ENCODE measurements at places on chromosomes 12 and 14.

- DNase-seq, result no peak
Observed at GRCh38 chr12:59118356-59118755, 198.1 kb upstream of the LRIG3 start.

GRCh38 chr12:32870716-32871115 is 25.9 kb downstream of the PKP2 start:
- DNase-seq, result no peak

DNA sequence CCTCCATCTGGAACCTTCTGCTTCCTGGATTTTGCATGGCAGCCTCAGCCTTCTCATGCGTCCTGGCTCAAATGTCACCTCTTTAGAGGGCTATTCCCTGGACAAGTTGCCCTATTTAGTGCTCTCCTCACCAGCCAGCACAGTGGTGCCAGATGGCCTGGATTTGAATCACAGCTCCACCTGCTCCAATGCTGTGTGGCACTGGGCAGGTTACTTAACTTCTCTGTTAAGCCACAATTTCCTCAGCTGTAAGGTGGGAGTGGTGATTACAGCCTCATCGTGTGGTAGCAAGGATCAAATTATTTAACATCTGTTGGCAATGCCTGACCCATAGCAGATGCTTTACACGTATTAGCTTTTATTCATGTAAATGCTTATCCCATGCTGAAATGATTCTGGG is 16.7 kb upstream of the POP5 start:
- no peak for DNase-seq

- no peak for DNase-seq
Observed at GRCh38 chr12:105100207-105100985, 7.1 kb upstream of the WASHC4 start.

GRCh38 chr12:3747543-3747942 is 5.4 kb downstream of the CRACR2A start:
- DNase-seq, result no peak

- no peak for DNase-seq
Observed at GRCh38 chr12:27592548-27592947, 68.5 kb downstream of the PPFIBP1 start.

DNA sequence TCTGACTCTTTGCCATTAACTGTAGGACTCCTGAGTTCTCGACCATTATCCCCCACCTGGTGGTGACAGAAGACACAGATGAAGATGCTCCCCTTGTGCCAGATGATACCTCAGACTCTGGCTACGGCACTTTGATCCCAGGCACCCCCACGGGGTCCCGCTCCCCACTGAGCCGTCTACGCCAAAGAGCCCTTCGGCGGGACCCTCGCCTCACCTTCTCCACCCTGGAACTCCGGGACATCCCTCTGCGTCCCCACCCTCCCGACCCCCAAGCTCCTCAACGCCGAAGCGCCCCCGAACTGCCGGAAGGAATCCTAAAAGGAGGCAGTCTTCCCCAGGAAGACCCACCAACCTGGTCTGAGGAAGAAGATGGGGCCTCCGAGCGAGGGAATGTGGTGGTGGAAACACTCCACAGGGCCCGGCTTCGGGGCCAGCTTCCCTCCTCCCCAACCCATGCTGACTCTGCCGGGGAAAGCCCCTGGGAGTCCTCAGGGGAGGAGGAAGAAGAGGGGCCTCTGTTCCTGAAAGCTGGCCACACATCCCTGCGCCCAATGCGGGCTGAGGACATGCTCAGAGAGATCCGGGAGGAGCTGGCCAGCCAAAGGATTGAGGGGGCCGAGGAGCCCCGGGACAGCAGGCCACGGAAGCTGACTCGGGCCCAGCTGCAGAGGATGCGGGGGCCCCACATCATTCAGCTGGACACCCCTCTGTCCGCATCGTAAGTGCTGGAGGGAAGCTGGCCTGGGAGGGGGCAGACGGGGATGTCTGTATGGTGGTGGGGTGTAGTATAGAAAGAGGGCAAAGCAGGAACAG is 14.4 kb downstream of the TNFRSF1A start:
- DNase-seq, result no peak

GRCh38 chr12:74620921-74621320 is 83.3 kb downstream of the ATXN7L3B start:
- no peak for DNase-seq

DNA sequence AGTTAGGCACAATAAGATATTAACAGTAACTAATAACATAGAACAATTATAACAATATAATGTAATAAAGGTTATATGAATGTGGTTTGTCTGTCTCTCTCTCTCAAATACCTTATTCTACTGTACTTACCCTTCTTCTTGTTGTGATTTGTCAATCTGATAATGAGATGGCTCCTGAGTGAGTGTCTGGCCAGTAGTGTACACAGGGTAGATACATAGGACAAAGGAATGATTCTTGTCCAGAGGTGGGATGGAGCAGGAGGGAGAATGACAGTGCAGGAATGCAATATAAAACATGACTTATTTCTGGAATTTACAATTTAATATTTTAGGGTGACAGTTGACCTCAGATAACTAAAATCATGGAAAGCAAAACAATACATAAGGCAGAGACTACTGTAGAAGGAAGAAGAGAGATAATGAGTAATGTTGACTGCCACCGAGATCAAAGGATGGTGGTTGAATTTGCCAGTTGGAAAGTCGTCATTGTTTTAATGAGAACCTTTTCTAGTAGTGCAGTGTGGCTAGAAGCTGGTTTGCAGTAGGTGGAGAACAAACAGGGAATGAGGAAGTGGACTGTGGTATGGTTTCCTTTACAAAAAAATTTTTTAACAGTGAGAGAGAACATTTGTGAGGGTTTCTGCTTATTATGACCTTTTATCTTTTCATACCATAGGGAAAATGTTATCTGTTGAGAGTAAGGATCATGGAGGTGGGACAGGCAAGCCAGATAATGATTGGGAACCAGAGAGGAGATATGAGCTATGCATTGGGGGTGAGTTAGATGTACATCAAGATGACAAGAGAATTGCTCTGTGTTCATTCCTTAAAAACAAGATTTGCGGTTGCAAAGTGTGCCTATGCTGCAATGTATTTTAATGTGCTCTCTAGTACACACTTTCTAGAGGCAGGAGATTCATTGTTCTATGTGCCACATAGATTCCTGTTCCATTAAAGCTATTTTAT is 458.3 kb downstream of the BTG1 start:
- DNase-seq, result no peak

DNA sequence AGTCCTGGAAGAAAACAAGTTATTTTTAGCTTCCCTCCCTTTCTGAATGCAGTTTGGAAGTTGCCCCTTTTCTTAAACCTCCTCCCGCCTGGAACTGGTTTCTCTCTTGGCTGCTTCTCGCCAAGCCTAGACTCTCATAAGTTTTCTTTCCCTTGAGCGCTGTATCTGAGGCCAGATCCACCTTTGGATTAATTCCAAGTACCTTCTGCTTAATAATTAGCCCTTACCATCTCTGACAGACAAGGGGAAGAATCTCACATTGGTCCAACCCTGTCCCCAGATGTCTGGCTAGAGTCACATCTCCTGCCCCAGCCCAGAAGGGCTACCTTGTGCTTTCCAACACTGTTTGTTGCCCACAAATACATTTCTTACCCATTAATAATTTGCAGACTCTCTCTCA is 161.8 kb upstream of the RGS6 start:
- no peak for DNase-seq

DNA sequence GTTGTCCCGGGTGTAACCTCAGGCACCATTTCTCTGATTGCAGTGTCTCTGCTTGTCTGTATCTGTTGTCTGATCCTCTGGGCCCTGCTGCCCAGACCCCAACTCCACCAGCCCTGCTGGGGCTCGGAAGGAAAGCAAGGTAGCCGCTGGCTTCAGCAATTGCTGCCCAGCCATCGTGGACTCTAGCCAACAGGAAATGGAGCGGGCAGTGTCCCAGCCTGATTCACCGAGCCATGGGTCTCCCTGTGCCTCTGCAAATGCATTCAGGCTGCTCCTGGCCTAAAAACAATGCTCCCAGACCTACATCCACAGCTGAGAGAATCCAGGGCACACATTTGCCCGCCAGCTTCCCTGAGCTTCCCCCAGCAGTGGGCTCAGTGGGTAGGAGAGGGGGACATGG is 9.2 kb downstream of the TUNAR start:
- DNase-seq, result no peak

- DNase-seq, result no peak
Observed at GRCh38 chr14:104993306-104993705, 7.7 kb downstream of the CLBA1 start.

DNA sequence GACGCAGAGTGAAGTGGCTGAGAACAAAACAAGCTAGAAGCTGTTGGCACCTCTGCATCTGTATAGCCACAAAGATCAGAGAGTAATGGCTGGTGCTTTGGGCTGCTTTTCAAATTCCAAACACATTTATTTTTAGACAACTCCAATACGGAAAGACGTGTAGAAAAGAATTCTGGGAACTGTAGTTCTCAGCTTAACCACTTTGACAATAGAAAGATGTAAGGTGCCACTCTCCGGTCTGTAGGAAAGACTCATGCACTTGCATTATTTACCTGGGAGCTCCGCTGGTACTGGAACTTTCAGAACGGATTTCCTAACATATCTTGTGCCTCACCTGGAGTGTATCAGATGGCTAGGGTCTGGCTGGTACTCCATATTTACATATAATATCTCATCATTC is 1.8 kb upstream of the OR4K2 start:
- DNase-seq, result no peak

- no peak for DNase-seq
Observed at GRCh38 chr12:94954029-94954685, 49.3 kb downstream of the NDUFA12 start.

DNA sequence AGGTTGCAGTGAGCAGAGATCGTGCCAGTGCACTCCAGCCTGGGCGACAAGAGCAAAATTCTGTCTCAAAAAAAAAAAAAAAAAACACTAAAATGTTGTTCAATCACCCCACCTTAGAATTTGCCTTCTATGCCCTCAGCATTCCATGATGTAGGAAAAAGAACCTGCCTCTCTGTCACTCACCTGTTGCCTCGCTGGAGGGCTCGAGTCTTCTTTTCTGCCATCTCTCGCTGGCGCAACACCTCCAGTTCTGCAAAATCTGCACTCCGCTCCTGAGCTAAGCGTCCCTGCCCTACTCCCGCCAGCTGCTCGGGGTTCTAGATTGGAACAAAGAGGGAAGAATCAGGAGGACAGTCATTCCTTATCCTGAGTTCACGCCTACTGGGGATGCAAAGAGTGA is 17.9 kb downstream of the TIMELESS start:
- no peak for DNase-seq

DNA sequence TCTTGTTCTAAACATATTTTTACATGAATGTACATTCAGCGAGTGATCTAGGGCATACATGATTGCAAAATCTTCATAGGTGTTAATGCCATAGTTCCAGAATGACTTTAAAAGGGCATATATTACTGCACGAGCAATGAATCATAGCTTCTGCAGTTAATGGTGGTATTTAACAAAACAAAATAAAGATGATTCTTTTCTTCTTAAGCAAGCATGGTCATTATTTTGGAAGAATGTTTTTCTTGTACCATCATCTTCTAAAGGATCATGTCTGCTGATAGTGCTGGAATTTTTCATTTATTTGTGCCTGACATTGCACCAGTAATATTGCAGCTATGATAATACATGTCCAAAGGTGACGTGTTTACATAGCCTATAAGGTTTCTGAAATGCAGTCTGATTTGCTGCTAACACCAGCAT is 388.6 kb downstream of the CCDC91 start:
- no peak for DNase-seq

DNA sequence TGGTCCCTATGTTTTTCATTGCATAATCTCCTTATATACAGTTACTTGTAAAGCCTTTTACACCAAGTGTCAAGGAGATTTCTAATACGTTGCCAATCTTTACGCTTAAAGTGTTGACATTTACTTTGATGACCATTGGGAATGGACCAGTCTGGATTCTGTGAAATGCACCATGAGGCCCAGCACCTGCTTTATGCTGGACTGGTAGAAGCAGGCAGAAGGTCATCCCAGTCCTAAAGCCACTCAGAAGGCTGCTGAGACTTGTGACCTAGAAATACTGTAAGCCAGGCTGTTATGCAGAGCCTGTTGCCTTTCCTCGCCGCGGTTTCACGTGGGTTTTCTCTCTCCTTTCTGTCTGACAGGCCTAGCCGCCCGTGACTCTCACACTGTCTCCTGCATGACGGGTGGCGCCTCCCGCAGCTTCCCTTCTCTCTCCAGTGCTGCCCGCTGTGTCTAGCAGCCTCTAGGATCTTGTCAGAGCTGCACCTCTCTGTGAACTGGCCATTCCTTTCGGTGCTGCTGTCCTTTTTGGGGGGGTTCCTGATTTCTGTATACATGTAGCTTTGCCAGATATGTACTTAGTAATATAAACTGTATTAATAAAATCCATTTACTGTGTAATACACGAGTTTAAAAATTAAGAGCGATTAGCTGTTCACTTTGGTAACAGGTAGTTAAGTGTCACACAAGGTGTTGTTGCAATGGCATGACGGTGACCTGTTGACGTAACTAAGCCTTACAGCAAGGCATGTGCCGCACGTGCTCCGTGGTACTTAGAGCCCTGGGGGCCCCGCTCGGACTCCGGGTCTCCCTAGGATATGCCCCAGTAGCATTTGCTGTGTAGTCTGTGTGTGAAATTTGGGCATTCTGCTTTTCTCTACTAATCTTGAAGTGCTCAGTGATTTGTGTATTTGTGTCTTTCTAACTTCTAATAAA is 29.7 kb downstream of the XRCC3 start:
- no peak for DNase-seq

GRCh38 chr12:48817873-48818830 is at the start of gene CACNB3:
TSS of gene CACNB3 (plus strand) at chr12:48818496. CDS start at chr12:48818930, 434 bp downstream.
- DNase-seq, result no peak

- no peak for DNase-seq
Observed at GRCh38 chr12:47802312-47802711, 17.4 kb downstream of the HDAC7 start.

DNA sequence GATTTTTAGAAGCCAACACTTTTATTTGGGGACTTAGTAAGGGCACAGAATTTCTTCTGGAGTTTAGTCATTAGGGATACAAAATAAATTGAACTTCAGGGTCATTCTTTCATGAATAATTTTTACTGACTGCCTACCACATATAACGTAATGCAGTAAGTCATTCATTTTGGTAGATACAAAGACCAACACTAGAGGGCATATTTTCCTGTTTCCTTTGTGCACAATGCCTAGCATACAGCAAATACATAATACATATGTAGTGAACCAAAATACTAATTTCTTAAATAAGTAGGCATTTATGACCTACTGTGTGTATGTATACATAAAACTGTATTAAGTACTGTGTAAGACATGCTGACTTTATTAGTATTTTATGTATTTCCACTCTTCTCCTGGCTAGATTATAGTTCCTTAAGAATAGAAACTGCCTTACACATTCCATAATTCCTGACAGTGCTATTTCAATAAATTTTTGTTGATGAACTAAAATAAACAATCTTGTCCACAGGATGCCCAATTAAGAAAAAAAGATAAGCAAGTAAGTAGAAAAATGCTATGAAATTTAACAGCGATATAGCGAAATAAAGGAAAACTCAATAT is 47.9 kb downstream of the PPP1R12A start:
- no peak for DNase-seq

GRCh38 chr14:103073876-103074728 is 9.9 kb upstream of the LBHD2 start:
- no peak for DNase-seq

DNA sequence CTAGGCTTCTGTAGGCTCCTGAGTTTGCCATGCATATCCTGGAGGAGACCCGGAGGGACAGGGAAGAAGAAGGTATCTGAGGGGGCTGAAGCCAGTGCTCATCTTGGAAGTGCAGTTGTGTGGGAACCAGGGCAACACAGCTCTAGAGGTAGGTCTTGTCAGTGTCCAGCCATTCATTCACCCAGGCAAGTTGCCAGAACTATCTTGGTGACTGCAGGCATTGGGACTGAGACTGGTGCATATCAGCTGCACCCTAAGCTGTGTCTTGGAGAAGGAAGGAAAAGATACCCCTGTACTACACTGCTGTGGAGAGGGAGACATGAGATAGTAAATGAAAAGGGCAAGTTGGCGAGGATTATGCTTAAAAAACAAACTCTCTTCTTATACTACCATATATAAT is 4.9 kb upstream of the WIF1 start:
- DNase-seq, result no peak

All from AG09319 (cell line).